ENCODE measurements at places on chromosomes 7 and 10.

GRCh38 chr10:61708846-61709245, 46.1 kb downstream of the CABCOCO1 start:
- no peak for DNase-seq

- no peak for DNase-seq
These were observed 301.4 kb downstream of the PTPRN2 start for GRCh38 chr7:158286210-158286609.

DNA sequence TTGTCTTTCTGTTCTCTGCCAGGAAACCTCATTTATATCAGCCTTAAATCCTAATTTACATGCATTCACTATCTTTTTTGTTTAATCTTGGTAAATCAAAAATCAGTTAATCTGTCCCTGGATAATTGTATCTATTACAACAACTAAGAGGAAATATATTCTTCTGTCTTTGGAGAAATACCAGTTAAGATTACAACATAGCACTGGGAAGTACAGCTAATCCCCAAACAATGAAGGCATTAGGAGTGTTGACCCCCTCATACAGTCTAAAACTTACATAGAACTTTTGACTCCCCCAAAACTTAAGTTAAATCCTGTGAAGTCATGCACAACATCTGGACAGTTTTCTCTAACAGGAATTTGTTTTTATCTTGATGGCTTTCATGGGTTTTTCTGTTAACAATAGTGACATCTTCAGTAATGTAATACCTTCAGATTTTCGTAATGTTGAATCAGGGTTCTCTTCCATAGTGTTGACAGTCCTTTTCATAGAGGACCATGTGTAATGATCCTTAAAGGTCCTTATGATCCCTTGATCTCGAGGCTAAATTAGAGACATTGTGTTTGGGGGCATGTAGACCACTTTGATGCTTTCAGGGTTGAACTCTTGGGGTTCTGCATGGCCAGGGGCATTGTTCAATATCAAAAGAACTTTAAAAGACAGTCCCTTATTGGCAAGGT, 24.1 kb upstream of the ABCC2 start:
- no peak for DNase-seq

GRCh38 chr7:116938678-116939077, 14.6 kb upstream of the ST7 start:
- DNase-seq = no peak
